Left ventricle myocardium superior (tissue), 1 donor: ENCODE measurements at places on chromosomes 1 and 21.

DNA sequence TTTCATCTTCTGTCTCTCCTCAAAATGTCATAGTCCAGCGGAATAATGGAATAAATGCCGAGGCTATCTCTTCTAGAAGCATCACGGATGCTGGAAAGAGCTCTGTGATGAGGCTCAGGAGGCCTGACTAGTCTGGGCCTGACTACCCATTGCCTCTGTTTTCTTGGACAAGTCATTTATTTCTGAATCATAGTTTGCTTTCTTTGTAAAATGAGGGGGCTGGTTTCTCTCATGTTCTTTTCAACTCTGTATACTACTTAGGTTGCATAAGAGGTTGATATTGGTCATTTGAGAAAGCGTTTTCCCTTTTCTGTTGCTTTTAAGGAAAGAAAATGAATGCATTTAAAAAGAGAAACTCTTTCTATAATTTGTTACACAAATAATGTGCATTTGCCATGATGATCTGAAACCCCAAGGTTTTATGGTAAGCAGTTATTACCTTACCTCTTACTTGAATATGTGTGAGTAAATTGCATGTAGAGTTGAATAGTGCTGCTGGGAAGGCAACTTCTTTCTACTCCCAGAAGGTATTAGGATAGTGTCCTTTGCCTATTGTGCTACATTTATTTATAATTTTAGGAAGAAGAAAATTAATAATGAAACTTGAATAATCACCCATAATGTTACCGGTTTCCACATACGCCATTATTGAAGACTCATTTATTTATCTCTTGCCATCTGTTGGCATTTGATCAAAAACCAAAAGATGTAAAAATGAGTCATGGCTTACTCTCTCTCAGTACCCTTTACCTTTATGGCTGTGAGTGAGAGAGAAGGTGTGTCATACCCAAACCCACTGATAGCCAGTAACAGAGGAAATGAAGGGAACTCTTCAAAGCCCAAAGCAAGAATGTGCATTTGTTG, 179.1 kb downstream of the FASLG start:
- no peak for DNase-seq

GRCh38 chr1:47934243-47934805, 62.9 kb downstream of the TRABD2B start:
- peak; percentile 71 for DNase-seq

GRCh38 chr1:114314098-114314497, 160.4 kb upstream of the SYT6 start:
- no peak for DNase-seq

- DNase-seq, result no peak
Measured at GRCh38 chr1:178864326-178864725, 6.6 kb downstream of the ANGPTL1 start.

- no peak for DNase-seq
Measured at GRCh38 chr1:50308878-50309277, 114.4 kb downstream of the DMRTA2 start.

DNA sequence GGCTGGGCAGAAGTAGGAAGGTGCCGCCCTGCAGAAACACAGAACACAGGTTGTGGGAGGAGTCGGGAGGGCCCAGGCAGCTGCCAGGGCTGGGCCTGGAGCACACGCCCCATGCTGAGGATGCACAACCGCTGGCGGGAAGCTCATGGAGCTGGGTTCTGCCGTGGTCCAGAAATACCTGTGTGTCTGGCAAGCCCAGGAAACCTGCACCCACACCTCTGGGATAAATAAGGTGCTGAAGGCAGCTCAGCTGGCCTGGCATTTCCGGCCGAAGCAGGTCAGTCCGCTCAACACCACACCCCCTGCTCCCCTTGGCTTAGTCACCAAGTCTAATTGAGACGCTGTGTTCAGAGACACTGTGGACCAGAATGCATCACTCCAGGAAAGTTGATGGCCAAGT, 32.1 kb downstream of the CTNNBIP1 start:
- DNase-seq, result peak; percentile 22

GRCh38 chr1:205232127-205232820, 4.5 kb downstream of the TMCC2 start:
- DNase-seq, result no peak

- DNase-seq, result no peak
Measured at GRCh38 chr1:114253900-114254299, 100.2 kb upstream of the SYT6 start.

DNA sequence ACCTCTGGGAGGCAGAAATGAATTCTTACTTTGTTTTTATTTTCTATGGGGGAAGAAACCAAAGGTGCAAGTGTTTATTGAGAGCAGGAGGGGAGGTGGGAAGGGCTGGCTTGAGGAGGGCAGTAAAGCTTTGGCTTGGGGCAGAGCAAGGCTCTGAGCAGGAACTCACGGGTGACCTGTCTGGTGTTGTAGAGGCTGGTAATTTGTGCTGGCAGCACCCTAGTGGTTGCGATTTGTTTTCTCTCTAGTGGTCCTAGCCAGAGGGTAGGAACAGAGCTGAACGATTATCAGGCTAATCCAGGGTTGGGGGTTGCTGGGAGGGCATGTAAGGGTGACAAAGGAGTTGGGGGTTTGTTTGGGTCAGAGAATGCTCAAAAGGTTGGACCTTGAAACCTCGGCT, 16.6 kb downstream of the TMCC2 start:
- DNase-seq, result no peak

DNA sequence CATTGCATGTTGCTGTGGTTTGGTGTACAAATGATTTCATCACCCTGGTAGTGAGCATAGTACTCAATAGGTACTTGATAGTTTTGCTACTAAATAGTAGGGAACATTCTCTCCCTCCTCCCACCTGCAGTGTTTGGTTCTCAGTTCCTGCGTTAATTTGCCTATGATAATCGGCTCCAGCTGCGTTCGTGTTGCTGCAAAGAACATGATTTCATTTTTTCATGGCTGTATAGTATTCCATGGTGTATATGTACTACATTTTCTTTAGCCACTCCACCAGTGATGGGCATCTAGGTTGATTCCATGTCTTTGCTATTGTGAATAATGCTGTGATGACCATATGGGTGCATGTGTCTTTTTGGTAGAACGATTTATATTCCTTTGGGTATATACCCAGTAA, 903.4 kb downstream of the TTLL7 start:
- DNase-seq, result no peak

DNA sequence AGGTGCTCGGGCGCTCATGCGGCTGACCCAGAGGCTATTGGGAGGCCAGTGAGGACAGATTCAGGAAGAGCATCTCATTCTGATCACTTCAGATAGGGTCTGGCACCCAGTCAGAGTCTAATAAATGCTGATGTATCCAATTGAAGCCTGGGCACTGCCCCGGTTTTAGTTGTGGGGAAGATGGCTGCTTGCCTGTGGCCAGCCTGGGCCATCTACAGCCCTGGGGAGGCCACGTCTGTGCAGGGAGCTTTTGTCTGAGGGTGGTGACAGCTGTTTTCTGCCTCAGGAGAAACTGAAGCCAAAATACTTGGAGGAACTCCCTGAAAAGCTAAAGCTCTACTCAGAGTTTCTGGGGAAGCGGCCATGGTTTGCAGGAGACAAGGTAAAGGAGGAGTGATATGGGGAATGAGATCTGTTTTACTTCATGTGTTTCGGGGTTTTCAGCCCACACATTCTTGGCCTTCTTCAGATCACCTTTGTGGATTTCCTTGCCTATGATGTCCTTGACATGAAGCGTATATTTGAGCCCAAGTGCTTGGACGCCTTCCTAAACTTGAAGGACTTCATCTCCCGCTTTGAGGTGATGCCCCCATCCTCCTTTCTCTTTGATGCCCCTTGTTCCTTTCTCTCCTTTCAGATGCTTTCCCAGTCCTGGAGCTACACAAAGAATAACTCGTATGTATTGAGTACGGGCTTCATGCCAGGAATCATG, 2.8 kb downstream of the GSTM5 start:
- DNase-seq, result no peak

DNA sequence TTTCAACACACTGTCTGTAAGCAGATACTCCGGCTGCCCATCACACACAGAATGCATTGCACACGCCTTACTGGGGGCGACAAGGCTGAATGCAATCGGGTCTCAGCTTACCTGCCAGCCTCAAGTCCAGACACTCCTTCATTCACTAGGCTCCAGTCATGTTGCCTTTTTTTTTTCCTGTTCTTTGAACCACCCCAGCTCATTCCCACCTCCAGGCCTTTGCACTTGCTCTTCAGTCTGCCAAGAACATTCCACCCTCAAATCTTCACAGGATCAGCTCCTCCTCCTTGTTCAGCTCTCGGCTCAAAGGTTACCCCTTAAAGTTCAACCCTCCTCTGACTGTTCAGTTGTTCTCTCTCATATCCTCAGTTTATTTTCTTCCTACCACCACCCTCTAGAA, 181.9 kb upstream of the ESRRG start:
- no peak for DNase-seq

DNA sequence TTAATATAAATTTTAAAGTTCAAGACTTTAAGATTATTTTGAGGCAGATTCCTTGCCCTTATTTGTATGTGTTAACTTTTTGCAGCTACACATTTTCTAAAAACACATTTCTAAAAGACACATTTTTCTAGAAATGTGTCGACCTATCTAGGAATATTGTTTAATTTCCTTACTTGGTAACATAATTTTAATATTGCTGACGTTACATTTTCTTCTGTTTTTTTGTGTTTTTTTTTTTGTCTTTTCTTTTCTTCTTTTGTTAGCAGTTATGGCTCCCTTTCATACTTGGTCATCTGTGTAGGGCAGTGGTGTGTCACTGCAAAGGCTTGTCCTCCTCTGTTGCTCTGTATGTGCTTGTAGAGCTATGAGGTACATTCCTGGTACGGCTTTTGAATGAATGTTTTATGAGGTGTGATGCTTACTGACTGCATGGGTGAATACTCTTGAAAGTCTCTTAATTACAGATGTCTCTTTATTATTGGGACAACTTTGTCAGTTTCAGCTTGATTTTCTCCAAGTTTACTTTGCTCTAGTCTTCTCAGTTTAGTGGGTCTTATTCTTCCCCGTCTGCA, 30.1 kb downstream of the LRRC8D start:
- no peak for DNase-seq

- DNase-seq, result no peak
Measured at GRCh38 chr1:241844593-241844992, 3.4 kb upstream of the EXO1 start.

DNA sequence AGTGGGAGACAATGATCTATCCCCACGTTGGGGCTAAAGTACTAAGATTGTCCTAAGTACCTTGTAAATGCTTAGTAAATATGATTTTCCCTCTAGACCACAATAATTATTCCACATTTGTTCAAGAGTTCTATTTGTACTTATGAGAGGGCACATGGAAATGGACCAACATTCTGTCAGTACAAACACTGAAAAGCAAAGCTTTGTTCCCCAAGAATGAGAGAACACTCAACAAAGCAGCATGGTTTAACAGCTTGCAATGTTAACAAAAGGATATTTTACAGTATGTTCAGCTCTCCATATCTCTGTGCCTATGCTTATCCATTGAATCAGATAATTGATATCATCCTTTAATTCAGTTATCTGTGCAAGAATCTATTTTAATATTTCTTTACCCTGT, 35.4 kb downstream of the RBM11 start:
- DNase-seq, result no peak

DNA sequence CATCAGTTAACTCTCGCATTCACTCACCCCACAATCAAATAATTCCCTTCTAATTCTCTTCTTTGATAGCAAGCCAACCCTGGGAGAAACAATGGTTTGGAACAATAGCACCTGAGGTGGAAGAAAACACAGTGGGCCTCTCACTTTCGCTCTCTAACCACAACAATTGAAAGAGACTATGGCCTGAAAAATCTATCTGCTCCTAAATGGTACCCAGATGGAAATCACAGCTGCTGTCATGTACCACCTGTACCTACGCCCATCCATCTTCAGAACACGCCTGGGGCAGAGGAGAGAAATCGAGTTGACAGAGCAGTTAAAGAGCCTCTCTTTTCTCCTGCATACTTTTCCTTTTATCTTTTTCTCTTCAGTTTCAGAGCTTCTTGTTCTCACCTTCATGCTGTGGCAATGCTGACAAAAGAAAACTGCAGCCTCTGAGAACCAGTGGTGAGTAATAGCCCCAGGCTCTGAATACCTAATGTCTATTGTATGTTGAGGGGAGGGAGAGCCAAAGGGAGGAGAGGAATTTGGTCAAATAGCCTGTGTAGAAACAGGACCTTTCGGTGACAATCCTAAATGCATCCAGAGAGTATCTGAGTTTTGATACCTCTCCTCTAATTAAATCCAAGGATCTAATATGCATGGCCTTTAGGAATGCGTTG, 57.7 kb downstream of the ZC3H11B start:
- DNase-seq, result no peak

DNA sequence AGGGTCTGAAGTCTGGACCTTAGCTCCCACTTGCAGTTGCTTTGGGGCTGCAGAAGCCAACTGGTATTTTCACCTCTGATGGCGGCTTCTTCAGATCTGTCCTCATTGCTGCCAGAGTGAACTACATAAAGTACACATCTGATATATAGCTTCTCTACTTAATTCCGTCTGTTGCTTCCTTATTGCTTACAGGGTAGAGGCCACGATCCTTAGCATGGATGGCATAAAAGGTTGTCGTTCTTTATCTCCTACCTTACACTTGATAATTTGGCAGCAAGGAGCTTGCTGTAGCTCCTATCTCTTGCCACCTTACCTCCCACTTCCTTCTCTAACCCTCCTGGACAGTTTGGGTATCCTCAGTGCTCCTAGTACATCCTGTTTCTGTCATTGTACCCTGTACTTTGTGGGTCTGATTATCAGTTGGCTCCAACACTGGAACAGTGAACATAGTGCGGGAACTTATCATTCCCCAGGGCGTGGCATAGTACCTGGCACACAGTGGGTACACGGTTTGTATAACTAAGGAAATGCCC, 30.9 kb upstream of the NBL1 start:
- no peak for DNase-seq

DNA sequence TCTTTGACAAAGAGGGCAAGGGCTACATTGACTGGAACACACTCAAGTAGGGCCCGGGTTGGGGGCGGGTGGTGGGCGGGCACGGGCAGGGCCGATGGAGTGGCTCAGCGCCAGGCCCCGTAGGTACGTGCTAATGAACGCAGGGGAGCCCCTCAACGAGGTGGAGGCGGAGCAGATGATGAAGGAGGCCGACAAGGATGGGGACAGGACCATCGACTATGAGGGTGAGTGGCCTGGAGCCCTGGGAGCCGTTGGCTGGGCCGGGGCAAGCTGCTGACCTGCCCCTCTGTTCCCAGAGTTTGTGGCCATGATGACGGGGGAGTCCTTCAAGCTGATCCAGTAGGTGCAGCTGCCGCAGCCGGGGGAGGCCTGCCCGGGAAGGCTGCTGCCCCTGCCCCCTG, 1.8 kb downstream of the CALML6 start:
- peak; percentile 40 for DNase-seq

DNA sequence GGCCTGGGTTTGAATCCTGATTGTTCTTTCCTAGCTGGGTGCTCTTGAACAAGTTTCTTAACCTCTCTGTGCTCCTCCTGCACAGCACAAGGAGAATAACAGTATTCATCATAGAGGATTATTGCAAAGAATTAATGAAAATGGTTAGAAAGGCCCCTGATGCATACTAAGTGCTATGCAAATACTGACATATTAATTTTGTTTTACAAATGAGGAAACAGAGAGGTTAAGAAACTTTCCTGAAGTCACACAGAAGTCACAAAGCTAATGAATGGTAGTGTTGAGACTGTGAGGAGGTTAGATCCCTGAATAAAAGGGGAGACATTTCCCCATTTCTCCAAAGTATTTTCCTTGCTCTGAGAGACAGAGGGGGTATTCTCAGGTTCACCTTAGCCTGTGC, 99.0 kb downstream of the KCNJ6 start:
- DNase-seq, result no peak

GRCh38 chr1:7315316-7315715, 455.8 kb upstream of the VAMP3 start:
- DNase-seq, result no peak
